ENCODE measurements at places on chromosomes 2 and 18. TPM values are rescaled to one million over a fixed set of nuclear protein-coding genes. Genes with fewer than 3 reads are reported as not detected.

Gene NEB
- 0.17 TPM for total RNA-seq

Gene ABCA12
- not detected for total RNA-seq

Gene SLC8A1
- total RNA-seq: 11.9 TPM

Gene POTEC
- not detected for total RNA-seq

Gene KCNG2
- 1.9 TPM for total RNA-seq

Gene POTEJ
- total RNA-seq: not detected

Gene RUFY4
- not detected for total RNA-seq

Measured in bronchus fibroblast of lung (primary cell).